ENCODE measurements at places on chromosomes 16 and 17.

GRCh38 chr16:17343728-17344127 lies 127.0 kb downstream of the XYLT1 start:
- no peak for DNase-seq

GRCh38 chr17:4498461-4499397 lies at the start of gene SPNS2:
SPNS2 (plus strand) TSS chr17:4498881; CDS start chr17:4499048, 167 bp downstream.
- peak; percentile 58 for DNase-seq

DNA sequence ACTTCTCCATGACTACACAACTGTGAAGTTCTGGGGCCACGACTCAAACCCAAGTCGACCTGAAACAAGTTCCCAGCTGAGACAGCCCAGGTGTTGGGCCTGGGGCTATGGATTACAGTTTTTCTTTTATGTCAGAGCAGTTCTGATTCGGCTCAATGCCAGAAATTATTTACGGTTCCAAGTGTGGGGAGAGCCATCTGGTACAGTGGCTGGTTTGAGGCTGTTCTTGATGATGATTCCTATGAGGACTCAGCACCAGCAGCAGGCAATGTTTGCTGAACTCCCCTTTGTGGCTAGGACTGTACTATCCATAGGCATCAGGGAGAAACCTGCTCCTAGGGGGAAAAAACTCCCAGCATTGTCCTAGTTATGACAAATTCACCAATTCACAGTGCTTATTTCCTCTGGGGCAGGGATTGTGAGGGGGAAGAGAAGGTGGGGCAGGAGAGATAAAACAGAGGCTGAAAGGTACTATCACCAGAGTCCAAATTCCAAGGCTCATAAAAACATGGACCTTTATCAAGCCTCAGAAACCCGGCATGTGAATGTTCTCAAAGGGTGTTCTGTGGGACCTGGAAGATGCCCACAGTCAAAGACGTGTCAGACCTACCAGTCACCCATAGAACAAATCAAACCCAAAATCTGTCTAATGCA lies 18.2 kb upstream of the CMTM4 start:
- no peak for DNase-seq

- no peak for DNase-seq
These were observed 22.5 kb downstream of the ZCCHC14 start for GRCh38 chr16:87470332-87470731.

- no peak for DNase-seq
These were observed 75.5 kb upstream of the MMP2 start for GRCh38 chr16:55403464-55403863.

DNA sequence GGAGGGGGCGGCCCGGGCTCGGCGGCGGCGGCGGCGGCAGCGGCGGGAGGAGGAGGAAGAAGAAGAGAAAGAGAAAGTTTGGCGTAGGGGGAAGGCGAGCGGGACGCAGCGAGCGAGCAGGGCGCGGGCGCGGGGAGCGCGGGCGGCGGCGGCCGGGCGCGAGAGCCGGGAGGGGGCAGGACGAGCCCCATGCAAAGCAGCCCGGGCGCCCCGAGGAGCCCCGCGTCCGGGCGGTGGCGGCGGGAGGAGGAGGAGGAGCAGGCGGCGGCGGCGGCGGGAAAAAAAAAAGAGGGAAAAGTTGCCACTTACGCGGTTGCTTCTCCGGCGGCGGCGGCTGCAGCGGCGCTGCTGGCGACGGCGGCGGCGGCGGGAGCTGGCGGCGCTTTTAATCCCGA lies 10.3 kb upstream of the ZFHX3 start:
- no peak for DNase-seq

- DNase-seq = peak; percentile 50
These were observed 7.8 kb upstream of the ADGRG1 start for GRCh38 chr16:57620335-57621231.

Measured in mesendoderm (in vitro differentiated cells).